Left renal cortex interstitium (tissue), 4 donors: ENCODE measurements at places on chromosomes 4 and X. TPM values are rescaled to one million over a fixed set of nuclear protein-coding genes. Genes with fewer than 3 reads are reported as not detected.
A peak's percentile ranks its signal among the peaks of the same experiment; 100 is the strongest.

The ART3 gene
- polyA plus RNA-seq, result 0.51 TPM

GRCh38 chrX:115348446-115349225 is 59.1 kb downstream of the LUZP4 start:
- no peak for DNase-seq

DNA sequence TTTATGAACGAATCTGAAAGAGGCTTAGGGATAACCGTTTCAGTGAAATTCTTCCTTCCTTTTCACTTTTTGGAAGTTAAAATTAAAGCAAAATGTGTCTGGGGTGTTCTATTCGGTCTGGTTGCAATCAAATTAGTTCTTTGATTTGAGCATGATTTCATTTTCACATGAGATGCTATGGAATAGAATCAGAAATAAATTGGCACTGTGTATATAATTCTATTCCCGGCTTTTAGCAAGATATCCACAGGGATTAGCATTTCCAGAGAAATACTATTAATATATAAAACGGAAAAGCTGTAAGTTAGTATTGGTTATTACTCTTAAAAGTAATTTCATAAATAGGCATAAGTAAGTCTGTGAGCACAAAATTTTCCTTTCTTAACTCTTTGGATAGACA is 1676.8 kb upstream of the PCDH7 start:
- DNase-seq, result no peak

The GPR119 gene
- polyA plus RNA-seq, result not detected

GRCh38 chr4:6964858-6965257 is 55.2 kb downstream of the TBC1D14 start:
- no peak for DNase-seq

The CSAG1 gene
- not detected for polyA plus RNA-seq

DNA sequence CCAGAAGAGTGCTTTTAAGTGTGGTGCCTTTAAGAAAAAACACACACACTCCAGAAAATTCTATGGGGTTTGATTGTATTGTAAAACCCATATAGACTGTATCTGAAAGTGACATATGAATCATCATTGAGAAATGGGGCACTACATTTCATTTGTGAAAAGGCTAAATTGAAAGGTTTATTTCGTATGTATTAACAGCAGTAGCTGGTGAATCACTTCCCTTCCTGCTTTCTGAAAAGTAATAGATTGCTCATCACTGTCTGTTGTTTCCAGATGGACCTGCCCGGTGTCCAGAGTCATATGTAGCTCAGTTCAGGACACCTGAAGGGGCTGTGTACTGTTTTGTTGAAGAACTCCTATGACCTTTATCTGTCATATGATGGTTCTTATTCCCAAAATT is 28.1 kb upstream of the HPRT1 start:
- DNase-seq, result no peak

DNA sequence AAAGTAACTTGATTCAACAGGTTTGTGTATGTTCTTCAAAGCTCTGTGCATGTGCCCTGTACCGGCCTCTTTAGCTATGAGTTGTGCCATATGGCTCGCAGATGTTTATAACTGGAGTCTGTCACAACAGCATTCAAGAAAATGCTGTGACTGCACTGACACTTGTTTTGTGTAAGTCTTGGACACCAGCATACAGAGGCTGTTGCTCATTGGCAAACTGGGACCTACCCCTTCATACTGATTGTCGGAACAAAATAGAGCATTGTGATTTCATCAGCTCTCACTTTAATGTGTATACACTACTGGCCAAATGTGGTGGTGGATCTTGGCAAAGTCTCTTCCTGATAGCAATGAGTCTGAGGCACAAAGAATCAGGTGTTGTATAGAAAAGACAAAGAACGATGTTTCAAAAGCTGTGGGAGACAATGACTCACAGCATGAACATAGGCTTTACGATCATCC is 133.9 kb downstream of the EGF start:
- DNase-seq, result no peak

The CCDC110 gene
- polyA plus RNA-seq, result 3.8 TPM

DNA sequence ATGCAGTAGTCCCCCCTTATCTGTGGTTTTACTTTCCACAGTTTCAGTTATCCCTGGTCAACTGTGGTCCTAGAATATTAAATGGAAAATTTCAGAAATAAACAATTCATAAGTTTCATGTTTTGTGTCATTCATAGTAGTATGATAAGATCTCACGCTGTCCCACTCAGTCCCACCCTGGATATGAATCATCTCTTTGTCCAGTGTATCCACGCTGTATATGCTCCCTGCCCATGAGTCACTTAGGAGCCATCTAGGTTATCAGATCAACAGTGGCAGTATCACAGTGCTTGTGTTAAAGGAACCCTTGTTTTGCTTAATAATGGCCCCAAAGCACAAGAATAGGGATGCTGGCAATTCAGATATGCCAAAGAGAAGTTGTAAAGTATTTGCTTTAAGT is 16.2 kb upstream of the SYTL4 start:
- no peak for DNase-seq

The GSX2 gene
- not detected for polyA plus RNA-seq

DNA sequence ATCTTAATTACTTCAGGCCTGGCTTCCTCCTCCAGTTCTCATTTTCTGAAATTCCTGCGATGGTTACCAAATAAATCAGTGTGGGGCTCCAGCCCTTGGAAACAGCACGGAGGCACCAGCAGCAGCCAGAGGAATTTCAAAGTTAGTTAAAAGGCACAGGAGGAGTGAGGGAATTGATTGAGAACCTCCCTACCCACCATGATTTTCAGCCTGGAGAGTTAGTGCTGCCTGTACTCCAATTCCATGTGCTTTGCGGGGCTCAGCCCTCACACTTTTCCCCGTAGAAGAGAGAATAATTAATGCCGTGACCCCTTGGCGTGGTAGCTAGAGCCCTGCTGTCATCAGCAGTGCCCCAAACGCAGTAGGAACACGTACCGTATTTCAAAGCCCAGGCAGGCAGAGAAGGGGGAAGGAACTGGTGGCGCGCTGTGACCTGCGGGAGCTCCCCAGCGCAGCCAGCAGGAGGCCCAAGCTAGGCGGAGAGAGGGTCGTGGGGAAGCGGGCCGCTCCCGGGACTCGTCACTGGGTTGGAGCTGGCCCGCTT is 84.0 kb upstream of the IGFBP7 start:
- peak; percentile 52 for DNase-seq

The ADRA2C gene
- polyA plus RNA-seq, result 9.6 TPM
